ENCODE measurements at places on chromosomes 6 and 20. TPM values are rescaled to one million over a fixed set of nuclear protein-coding genes. Genes with fewer than 3 reads are reported as not detected.

The TSBP1 gene
- total RNA-seq, result not detected

The LPIN3 gene
- 6.2 TPM for total RNA-seq

The SGK2 gene
- not detected for total RNA-seq

The GPR6 gene
- total RNA-seq, result not detected

The FOXQ1 gene
- 7.7 TPM for total RNA-seq

The TXLNB gene
- total RNA-seq, result not detected

The SLC17A3 gene
- not detected for total RNA-seq
